ENCODE measurements at places on chromosomes 2 and 18.

DNA sequence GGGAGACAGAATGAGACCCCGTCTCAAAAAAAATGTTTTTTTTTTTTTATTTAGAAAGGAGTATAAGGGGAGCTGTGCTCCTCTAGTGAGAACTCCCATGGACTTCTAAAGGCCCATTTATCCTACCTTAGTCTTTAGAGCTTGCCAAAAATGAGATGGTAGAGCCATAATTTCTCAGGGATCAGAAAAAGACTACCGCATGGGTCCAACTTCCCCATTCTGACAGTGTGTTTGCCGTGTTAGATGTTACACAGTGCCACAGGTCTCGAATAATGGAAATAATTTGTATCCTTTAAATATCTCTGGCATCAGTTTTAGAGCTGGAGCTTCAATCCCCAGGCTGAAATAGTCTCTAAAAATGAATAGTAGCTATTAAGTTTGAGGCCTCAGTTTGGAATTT lies 6.0 kb upstream of the SLC39A10 start:
- DNase-seq = no peak

GRCh38 chr2:217863883-217864282 lies 138.9 kb downstream of the TNS1 start:
- DNase-seq = no peak

DNA sequence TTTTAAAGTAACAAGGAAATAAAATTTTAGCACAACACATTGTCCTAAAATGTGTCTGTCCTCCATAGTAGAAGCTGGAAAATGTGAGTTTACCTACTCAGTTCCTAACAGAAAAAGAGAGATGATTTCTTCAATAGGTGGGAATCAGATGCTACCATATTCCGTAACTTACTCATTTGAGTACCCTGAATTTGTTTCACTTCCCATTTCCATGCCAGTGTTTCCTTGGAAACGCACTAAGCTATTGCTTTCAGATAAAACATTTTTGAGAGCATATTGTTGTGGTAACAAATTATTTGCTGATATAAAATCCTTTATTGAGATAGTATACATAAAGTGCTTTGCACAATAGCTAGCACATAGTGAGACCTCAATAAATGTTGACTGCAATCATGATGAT lies 137.5 kb upstream of the BARD1 start:
- no peak for DNase-seq

DNA sequence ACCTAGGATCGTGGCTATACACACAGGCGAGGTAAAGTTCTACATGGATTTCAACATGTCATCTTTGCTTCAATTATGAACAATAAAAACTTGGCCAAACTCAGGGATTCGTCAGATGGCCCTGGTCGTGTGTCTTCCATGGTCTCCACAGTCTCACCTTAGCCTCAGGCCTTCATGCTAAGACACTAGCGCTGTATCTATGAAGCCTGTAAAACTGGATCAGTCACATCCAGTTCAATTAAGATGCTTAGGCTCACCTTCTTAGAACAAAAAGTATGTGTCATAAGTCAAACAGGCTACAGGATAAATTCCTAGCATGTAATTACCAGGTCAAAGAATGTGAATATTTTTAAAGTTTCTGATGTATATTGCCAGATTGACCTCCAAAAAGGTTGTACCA lies 113.7 kb upstream of the NRP2 start:
- no peak for DNase-seq

GRCh38 chr18:11274144-11274794 lies 124.9 kb upstream of the PIEZO2 start:
- no peak for DNase-seq

- DNase-seq = no peak
Observed at GRCh38 chr18:6449213-6449612, 34.5 kb upstream of the L3MBTL4 start.

GRCh38 chr18:5937121-5937520 lies 41.8 kb upstream of the TMEM200C start:
- no peak for DNase-seq

DNA sequence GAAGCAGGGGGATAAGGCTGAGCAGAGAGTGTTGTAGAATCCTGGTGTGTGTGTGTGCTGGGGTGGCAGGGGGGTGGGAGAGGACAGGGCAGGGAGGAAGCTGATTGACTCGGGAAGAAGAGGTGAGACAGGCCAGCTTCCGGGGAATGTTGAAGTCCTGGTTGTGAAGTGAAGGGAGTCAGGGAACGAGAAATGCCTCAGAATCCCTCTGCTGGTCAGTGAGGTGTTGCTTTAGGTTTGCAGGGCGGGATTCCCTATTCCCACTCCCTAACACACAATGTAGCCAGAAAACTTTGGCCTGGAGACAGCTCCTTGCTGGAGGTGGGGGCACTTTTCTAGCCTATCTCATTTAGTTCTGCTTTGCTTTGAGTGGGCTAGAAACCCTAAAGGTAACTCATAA lies 265.1 kb downstream of the HAUS1 start:
- no peak for DNase-seq

GRCh38 chr2:195498176-195498575 lies 158.8 kb upstream of the SLC39A10 start:
- DNase-seq = no peak

DNA sequence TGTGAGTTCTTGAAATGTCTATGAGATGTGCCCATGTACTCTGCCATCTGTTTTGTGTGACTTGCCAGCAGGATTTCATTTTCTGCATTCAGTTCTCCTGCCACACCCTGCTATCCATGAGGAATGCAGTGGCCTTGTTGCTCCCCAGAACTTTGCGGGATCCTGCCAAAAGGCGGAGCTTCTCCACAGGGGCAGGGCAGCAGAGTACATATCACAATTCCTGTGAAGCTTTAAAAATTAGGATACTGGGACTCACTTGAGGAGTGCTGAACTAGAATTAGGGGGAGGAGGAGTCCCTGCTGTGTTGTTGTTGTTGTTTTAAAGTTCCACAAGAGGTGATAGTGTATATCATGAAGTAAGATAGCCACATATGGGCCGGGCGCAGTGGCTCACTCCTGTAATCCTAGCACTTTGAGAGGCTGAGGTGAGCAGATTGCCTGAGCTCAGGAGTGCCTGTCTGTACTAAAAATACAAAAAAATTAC lies 76.4 kb downstream of the TANC1 start:
- no peak for DNase-seq

- DNase-seq = no peak
Observed at GRCh38 chr2:45315861-45316260, 295.2 kb downstream of the SRBD1 start.

GRCh38 chr2:14303366-14304115 lies 329.0 kb upstream of the LRATD1 start:
- no peak for DNase-seq

DNA sequence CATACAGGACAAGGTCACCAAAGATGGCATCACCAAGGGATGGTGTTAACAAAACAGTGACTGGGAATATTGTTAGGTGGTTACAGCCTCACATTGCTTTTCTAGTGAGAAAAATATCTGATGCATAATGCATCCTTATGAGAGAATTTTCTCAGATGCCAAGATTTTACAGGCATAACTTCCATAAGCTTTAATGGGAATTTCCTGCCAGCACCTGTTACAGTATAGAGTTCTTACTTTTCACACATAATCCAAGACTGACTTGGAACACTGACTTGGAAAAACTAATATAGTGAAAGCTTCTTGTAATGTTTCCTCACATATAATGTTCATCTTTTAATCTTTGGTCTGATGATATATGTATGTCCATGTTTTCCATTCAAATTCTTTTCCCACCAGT lies 402.8 kb downstream of the ARHGAP15 start:
- no peak for DNase-seq
